ENCODE measurements at places on chromosomes 5 and 9.

GRCh38 chr9:70609542-70610286 lies 195.3 kb upstream of the KLF9 start:
- DNase-seq = peak; percentile 96

- peak; percentile 23 for DNase-seq
Measured at GRCh38 chr9:117795271-117795670, 91.1 kb downstream of the TLR4 start.

GRCh38 chr9:16612627-16613026 lies 257.8 kb downstream of the BNC2 start:
- peak; percentile 57 for DNase-seq

DNA sequence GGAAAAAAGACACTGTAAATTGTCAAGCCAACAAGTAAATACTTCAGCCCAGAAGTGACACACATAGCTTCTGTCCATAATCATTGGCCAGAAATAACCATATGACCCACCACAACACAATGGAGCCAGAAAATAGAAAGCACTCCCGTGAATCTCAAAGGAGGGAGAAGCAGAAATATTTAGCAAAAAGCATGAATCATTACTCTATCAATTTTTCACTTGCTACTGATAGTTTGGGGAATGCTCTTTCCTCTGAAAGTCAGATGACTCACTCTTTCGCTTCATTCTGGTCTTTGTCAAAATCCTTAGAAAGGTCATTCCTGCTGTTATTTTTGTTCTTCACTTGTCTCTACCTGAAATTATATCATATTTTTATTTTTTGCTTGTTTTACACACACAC lies 312.6 kb downstream of the TMEM232 start:
- DNase-seq = peak; percentile 20

DNA sequence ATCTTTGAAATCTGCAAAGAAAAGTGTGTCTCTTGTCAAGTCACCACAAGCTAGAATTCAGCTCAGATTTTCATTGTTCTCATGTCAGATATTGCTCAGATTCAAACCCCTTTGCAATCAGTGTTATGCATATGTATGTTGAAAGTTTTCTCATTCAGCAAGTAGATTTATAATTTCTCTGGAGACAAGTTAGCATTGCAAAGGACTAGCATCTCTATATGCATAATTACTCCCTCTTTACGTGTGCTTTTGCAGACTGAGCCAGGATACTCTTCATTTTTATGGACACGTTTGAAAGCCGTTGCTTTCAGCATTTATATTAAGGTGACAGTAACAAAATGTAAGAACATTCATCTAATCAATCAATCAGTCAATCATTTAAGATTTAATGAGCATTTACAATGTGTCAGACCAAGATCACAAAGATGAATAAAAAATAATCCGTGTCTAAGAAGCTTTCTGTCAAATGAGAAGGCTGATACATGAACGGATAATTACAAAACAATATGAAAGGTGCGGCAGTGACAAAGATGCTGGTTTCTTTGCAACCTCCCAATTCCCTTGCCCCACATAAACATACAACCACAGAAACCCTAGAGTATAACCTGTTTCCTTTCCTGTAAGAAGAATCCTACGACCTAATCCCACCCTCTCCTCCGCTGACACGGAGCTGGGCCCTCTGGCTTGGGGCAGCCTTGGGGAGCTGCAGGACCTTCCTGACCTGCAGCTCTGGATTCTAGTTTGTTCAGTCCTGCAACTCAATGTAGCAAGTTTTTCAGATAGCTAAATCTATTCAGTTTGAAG lies 14.9 kb downstream of the CFAP95 start:
- no peak for DNase-seq

GRCh38 chr5:74642543-74642863 lies 2.0 kb upstream of the ENC1 start:
- DNase-seq = no peak

DNA sequence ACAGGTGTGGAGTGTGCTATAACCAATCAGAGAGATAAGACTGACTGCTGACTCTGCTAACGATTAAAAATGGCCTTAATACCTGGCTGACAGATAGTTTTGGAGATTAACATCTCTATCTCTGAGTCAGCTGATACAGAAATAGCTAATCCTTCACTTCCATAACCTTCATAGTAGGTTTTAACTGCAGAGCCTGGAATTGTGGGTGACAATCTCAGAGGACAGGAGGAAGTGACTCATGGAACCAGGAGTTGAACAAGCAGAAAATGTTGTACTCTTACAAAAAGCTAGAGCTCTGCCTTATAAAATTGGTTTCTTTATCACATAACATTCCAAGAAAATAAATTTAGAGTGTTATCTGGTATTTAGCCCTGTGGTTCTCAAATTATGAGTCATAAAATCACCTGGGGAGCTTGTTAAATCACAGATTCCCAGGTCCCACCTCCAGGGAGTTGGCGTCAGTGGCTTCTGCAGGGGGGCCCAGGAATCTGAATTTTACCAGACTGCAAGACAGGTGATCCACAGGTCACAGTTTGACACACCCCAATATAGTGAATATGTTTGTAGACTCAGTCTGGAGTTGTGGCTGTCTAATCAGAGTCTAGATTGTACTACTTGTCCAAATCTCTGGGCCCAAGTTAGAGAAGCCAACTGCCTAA lies 44.4 kb upstream of the AFAP1L1 start:
- peak; percentile 38 for DNase-seq

- no peak for DNase-seq
Measured at GRCh38 chr9:133951265-133951664, 40.9 kb downstream of the VAV2 start.

GRCh38 chr5:103487218-103487617 lies 75.4 kb downstream of the NUDT12 start:
- peak; percentile 81 for DNase-seq

DNA sequence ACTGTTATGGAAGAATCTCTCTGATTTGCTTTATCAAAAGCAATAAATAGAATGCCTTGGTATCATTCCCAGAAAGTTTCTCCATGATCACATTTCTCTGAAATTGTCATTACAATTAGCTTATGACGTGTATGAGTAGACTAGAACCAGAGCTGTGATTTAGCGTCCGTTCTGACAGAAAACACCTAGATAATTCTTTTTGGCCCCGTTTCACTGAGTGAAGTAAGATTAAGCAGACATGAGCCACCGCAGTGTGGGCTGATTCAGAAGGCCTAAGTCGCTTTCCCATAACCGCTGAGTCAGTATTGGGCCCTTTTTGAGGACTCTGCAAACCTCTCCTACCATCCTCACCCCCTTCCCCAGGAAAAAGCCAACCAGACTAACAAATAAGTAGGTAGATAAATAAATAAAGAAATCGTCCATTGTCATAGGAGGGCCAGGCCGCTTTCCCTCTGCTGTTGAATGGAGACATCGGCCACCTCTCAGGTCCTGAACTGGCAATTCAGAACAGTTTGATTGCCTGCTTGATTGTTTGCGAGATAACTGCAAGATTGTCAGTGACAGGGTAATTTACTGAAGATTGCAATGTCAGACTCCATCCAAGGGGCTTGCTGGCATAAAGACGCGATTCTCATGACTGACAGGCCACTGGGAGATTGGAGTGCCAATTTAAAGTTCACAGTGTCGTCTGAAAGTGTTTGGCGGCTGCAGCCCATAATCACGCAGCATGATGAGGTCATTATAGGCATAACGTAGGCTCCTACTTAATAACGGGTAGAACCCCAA lies 105.0 kb upstream of the WWC1 start:
- no peak for DNase-seq

- DNase-seq = no peak
Measured at GRCh38 chr9:133341369-133342068, 5.5 kb upstream of the SURF6 start.

DNA sequence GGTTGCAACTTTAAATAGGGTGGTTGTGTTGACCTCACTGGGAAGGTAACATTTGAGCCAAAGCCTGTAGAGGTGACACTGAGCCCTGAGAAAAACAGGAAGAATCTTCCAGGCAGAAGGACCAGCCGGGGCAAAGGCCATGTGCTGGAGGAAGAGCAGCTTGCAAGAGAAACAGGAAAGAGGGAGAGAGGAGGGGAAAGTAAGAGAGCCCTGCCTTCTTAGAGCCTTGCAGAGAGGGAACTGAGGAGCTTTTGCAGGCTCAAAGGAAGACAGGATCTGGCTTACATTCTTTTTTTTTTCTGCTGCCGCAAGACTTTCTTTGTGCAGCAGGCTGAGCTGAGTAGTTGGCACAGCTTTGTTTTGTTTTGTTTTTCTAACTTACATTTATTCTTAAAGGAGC lies 17.4 kb downstream of the C9orf153 start:
- no peak for DNase-seq

DNA sequence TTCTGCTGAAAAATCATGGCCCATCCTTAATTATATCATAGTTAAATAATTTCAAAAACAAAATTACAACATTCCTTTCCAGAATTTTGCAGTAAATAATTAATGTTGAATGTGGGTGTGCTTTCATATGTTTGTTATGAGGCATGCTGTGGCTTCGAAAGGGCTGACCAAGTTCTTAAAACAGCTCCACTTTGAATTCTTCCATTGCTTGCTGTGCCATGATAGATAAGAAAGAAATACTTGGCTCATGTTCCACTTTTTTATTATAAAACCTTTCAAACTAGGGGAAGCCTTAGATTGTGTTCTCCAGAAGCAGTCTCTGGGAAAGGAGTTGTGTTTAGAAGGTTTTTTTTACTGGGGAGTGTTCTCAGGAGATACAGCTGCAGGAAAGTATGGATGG lies 1278.7 kb upstream of the DMAC1 start:
- no peak for DNase-seq

DNA sequence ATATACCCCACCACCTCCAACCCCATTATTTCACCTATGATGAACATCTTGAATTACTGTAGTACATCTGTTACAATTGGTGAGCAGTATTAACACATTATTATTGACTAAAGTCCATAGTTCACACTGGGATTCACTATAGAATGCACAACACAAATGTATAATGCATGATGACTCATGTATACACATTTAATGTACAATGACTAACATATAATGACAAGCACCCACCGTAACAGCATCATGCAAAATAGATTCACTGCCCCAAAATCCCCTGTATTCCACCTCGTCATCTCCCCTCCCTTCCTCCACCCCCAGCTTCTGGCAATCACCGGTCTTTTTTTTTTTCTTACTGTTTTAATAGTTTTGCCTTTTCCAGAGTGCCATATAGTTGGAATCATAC lies 47.1 kb upstream of the NEK6 start:
- DNase-seq = no peak

DNA sequence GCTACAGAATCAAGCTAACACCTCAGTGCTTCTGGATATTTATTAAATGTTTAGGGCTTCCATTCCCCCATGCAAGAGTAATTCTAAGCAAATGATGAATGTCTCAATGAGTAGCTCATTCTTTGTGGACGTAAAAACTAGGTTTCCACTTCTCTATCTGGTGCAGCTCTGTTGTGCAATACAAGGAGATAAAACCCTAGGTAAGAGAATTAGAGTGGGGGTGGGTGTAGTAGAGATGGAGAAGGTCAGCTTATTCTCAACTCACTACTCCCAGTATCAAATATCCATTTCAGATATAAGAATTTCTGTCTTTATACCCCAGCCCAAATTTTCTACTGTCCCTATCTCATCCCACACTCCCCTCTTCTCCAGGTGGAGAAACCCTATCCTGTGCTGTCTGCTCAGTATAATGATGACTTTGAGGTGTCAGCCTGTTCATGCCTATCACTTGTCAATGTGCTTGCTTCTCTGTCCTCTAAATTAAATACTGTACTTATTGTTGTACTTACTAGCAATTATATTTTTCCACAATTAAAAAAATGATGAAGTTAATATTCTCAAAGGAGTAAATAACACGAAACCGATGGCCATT lies 4.3 kb upstream of the FYB1 start:
- DNase-seq = no peak

- DNase-seq = no peak
Measured at GRCh38 chr9:68547417-68547816, 6.7 kb upstream of the TMEM252 start.

- no peak for DNase-seq
Measured at GRCh38 chr5:141960018-141960417, 2.0 kb upstream of the PCDH12 start.

DNA sequence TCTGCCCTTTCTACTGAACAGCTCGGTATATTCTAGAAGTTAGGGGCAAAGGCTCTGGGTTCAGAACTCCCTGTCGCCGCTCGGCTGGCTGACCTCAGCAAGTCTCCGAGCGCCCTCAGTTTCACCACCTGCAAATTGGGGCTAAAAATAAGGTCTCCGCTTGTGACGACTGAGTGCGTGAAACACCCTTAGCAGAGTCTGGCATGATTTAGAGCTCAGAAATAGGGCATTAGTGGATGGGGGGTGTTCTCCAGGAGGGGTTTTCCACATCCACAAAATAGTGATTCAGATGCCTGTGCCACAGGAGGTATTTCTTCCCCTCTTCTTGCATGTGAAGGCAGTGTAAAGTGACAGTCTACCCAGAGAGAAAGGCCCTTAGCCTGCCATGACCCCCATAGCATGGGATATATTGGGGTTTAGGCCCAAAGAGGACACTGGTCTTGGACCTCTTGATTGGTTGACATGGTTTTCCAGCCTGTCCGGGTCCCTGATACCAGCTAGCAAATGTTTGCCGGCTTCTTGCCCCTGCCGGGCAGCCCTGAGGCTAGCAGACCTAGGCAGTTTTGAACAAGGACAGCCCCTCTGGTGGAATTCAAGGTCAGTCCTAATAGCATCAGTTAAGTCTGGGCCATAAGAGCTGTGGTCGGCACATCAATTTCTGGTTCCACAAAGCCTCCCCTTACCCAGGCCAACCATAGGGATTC lies 1.4 kb downstream of the ERGIC1 start:
- DNase-seq = no peak

GRCh38 chr9:135588886-135589595 lies 27.5 kb downstream of the PAEP start:
- no peak for DNase-seq

DNA sequence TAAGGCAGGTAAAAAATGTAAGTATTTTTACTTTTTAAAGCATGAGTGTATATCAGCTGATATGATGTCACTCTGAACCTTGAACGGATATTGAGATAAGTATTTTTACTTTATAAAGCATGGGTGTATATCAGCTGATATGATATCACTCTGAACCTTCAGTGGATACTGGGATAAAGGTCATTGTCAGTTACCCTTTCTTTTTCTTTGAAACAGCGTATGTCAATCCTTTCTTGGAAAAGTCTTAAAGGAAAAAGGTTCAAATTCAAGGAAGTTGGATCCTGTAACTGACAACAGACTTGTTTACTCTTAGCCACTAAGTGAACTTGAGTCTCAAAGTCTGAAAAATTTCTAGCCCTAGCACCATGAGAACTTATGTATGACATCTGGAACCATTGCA lies 61.7 kb upstream of the IFNK start:
- DNase-seq = no peak

DNA sequence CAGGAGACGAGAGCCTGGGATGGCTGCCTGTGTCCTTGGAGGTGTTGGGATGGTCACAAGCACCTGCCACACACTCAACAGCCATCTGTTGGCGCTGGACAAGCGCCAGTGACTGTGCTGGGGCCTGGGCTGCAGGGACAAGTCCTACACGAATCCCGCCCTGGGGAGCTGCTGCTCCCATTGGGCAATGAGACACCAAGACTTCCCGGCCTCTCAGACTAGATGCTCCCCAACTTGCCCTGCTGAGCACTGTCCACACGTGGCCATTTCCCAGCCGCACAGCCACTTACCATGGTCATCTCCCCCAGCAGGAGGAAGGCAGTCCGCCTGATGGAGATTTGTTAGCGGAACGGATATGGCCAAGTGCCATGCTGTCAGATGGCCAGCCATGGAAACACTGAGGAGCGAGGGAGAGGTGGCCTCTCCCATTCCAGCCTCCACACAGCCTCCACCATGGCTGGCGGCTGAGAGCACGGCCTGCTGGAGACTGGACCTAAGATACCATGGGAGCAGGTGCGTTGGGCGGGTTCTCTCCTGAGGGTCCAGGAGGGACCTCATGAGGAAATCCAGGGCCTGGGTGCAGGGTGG lies 43.9 kb downstream of the PRRT1B start:
- no peak for DNase-seq

GRCh38 chr5:157952374-157952685 lies 93.4 kb upstream of the CLINT1 start:
- no peak for DNase-seq
